Stomach (tissue), 19 donors: ENCODE measurements at places on chromosomes 13 and 19. TPM values are rescaled to one million over a fixed set of nuclear protein-coding genes. Genes with fewer than 3 reads are reported as not detected.
A peak's percentile ranks its signal among the peaks of the same experiment; 100 is the strongest.

Gene GJB6
- total RNA-seq = not detected

Gene RNF225
- total RNA-seq = not detected

Gene DIRAS1
- total RNA-seq = 1.2 TPM

Gene ZNF444
- total RNA-seq = 76.8 TPM

Gene CEACAM4
- 8.3 TPM for total RNA-seq

Gene SYNE4
- 7.6 TPM for total RNA-seq

Gene ZNF439
- total RNA-seq = 16.8 TPM

Gene CLN5
- total RNA-seq = 22.9 TPM

Gene SIGLEC8
- total RNA-seq = not detected

Gene ADM5
- total RNA-seq = not detected

Gene HCN2
- total RNA-seq = not detected

DNA sequence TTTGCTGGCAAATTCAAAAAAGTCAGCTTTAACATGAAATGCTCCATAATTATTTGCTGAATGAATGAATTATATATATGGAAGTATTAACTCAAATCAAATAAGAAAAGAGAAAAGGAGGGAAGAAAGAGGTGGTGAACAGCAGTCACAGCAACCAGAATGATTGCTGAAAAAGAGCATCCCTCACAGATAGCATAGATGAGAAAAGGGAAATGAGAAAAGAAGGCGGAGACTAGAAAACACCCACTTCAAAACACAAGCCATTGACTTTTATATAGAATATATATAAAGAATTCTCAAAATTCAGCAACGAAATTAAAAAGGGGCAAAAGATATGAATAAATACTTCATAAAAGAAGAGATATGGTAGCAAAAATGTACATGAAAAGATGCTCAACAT lies 75.2 kb downstream of the CAB39L start:
- peak overlapping the region; percentile 53 for H3K27ac ChIP-seq
- no peaks in the 10 kb centered on the region for H3K27me3 ChIP-seq
- H3K4me3 ChIP-seq = no peak overlapping the region
- no peaks in the 10 kb centered on the region for H3K36me3 ChIP-seq

DNA sequence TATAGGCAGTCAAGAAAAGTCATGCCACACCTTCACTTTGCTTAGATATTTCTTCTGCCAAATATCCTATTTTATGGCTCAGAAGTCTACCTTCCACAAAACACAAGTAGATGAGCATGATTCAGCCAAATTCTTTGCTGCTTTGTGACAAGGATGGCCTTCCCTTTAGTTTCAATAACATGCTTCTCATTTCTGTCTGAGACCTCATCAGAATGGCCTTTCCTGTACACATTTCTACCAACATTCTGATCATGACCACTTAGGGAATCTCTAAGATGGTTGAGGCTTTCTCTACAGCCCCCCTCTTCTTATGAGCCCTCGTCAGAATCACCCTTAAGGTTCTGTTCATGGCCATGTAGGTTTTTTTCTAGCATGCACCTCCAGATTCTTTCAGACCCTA lies 96.2 kb downstream of the COL4A2 start:
- no peak overlapping the region for H3K4me3 ChIP-seq
- H3K36me3 ChIP-seq = no peaks in the 10 kb centered on the region
- H3K4me1 ChIP-seq = peaks cover 66% of the 10 kb centered on the region
- H3K27ac ChIP-seq = peak overlapping the region; percentile 75
- no peak for DNase-seq
- no peaks in the 10 kb centered on the region for H3K27me3 ChIP-seq

DNA sequence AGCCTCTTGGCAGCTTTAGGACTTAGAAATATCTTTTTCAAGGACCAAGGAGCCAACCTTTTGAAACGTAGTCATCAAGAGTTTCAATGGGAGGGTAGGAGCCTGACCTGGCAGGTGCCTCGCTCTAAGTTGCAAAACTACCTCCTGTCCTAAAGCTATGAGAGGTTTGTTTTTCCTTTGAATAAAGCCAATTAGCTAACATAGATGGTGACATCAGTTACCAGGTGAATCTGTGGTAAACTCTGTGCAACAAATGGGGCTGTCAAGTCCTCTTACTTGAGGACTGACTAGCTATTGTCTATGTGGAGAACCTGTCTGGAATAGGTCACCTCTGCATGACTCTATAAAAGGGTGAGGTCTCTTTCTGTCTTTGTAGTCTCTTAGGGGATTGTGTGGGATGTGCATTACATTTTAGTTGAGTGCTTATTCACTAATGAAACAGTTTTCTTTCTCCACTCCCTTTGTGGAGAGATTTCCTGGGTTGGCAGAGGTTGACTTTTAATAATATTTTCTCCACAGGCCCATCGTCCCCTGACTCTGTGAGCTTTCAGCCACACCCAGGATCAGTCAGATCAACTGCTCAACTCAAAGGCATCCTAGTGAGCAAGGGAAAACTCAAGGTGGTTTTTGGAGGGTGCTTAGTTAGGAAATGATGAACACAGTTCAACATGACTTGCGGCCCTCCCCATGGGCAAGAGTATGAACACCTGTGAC lies 9.9 kb downstream of the ARL11 start:
- H3K4me1 ChIP-seq = peaks cover 5% of the 10 kb centered on the region
- no peak overlapping the region for H3K27ac ChIP-seq
- no peak for DNase-seq
- no peak overlapping the region for H3K4me3 ChIP-seq
- H3K27me3 ChIP-seq = no peaks in the 10 kb centered on the region

DNA sequence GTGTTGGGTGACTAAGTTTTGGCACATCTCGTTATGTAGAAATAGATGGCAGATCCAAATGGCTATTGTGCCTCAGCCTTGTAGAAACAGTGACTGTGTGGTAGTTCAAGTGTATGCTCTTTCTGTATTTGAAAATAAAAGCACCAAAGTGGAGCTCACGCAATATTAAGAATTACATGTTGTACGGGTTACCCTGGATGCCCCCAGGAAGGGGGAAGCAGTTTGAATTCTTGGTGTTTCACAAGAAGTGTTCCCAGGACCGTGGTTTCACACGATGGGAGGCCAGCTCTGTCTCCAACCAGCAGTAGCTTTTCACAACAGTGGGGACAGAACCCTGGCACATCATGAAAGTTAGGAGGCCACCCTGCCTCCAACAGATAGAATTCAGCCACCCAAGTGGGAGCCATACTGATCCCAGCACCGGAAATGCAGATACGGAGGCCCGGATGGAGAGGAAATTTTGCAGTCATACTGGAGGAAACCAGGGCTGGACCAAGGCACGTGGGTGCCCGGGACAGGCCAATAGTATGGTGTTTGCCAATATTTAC lies 8.9 kb downstream of the FLT1 start:
- H3K36me3 ChIP-seq = no peaks in the 10 kb centered on the region
- H3K27me3 ChIP-seq = peaks cover 85% of the 10 kb centered on the region
- no peak overlapping the region for H3K27ac ChIP-seq
- H3K4me1 ChIP-seq = no peaks in the 10 kb centered on the region
- no peak for DNase-seq
- H3K4me3 ChIP-seq = no peak overlapping the region

DNA sequence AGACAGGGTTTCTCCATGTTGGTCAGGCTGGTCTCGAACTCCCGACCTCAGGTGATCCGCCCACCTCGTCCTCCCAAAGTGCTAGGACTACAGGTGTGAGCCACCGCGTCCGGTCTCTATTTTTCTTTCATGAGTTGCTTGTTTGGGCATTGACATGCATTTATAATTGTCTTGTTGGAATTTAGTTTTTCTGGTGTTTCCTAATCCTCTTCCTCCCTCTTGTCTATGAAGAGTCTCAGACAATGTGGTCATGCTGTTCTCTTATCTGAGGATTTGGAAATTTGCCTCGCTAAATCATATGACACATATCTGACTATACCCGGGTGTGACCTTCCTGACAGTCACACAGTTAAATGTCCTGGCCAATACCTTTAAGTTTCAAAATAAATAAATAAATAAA lies 7.4 kb upstream of the CEACAM18 start:
- DNase-seq = no peak
- no peaks in the 10 kb centered on the region for H3K4me1 ChIP-seq
- peaks cover 44% of the 10 kb centered on the region for H3K27me3 ChIP-seq
- H3K4me3 ChIP-seq = no peak overlapping the region
- H3K27ac ChIP-seq = no peak overlapping the region

GRCh38 chr13:34290661-34291060 lies 472.7 kb downstream of the RFC3 start:
- DNase-seq = no peak
- H3K4me1 ChIP-seq = peaks cover 5% of the 10 kb centered on the region
- no peaks in the 10 kb centered on the region for H3K27me3 ChIP-seq
- H3K27ac ChIP-seq = no peak overlapping the region
- H3K36me3 ChIP-seq = no peaks in the 10 kb centered on the region

DNA sequence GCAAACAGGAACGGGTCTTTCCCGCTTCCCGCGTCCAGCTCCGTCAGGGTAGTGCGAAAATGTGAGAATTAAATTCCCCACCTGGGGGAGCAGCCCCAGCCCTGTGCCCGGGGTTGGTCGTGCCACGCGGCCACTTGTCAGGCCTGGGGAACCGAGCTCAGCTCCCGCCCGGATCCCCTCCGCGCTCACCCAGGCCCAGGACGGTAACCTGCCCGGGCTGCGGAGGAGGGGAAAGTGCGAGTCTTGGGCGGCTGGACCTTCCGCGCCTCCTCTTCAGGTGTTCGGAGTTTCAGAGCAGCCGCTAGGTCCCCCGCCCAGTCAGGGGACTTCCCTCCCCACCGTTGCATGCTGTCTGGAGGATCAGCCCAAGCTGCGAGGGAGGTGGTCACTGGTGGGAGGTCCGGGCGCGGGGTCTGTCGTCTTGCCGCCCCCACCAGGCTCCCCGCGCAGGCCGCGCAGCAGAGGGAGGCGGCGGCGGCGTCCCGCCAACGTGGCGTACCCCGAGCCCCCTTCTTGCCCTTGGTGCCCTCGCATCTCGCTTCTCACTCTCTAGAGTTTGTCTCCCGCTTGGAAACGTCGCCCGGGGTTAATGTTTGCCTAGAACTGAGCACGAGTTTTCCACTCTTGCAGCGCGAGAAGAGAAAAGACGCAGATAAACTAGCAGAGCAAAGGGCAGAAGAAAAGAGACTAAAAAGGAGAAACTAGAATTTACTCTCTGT lies 8.1 kb downstream of the URAD start:
- no peak overlapping the region for H3K27ac ChIP-seq
- no peak for DNase-seq
- no peaks in the 10 kb centered on the region for H3K36me3 ChIP-seq
- no peak overlapping the region for H3K4me3 ChIP-seq
- H3K27me3 ChIP-seq = peaks cover 99% of the 10 kb centered on the region

GRCh38 chr13:23159760-23160637 lies 20.8 kb upstream of the SGCG start:
- peaks cover 7% of the 10 kb centered on the region for H3K27me3 ChIP-seq
- no peak for DNase-seq
- peak overlapping the region; percentile 41 for H3K4me3 ChIP-seq

- no peaks in the 10 kb centered on the region for H3K36me3 ChIP-seq
- H3K4me3 ChIP-seq = no peak overlapping the region
- H3K4me1 ChIP-seq = no peaks in the 10 kb centered on the region
- H3K27me3 ChIP-seq = no peaks in the 10 kb centered on the region
- DNase-seq = no peak
- H3K27ac ChIP-seq = no peak overlapping the region
Observed at GRCh38 chr13:72316716-72317115, 410.7 kb downstream of the MZT1 start.

GRCh38 chr13:32159137-32159869 lies 127.7 kb downstream of the FRY start:
- H3K4me1 ChIP-seq = peaks cover 14% of the 10 kb centered on the region
- H3K27ac ChIP-seq = no peak overlapping the region
- no peaks in the 10 kb centered on the region for H3K27me3 ChIP-seq
- DNase-seq = no peak
- peaks cover 27% of the 10 kb centered on the region for H3K36me3 ChIP-seq

DNA sequence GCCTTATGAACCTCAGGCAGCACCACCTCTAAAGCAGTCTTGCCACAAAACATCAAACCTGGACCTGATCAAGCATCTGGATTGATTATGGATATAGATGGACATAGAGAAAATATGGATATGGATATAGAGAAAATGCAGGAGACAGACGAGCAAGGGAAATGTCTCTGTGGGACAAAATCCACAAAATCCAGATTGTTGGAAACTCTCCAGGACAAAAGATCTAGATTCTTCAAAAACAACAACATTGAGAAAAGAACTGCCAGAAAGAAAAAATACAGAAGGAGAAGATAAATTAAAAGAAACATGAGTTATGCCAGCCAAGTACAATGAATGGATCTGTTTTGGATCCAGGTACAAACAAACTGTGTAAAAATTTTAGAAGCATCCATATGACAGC lies 1176.5 kb downstream of the UQCRFS1 start:
- DNase-seq = no peak
- no peak overlapping the region for H3K4me3 ChIP-seq
- no peaks in the 10 kb centered on the region for H3K36me3 ChIP-seq

GRCh38 chr19:32458500-32459123 lies 53.0 kb downstream of the DPY19L3 start:
- no peak for DNase-seq
- no peaks in the 10 kb centered on the region for H3K27me3 ChIP-seq
- H3K36me3 ChIP-seq = peaks cover 5% of the 10 kb centered on the region
- H3K27ac ChIP-seq = no peak overlapping the region
- no peaks in the 10 kb centered on the region for H3K4me1 ChIP-seq
- no peak overlapping the region for H3K4me3 ChIP-seq

GRCh38 chr19:35433448-35433847 lies 14.6 kb upstream of the FFAR2 start:
- peaks cover 34% of the 10 kb centered on the region for H3K4me1 ChIP-seq
- peak overlapping the region; percentile 14 for H3K4me3 ChIP-seq
- peak overlapping the region; percentile 60 for H3K27ac ChIP-seq
- no peaks in the 10 kb centered on the region for H3K27me3 ChIP-seq

DNA sequence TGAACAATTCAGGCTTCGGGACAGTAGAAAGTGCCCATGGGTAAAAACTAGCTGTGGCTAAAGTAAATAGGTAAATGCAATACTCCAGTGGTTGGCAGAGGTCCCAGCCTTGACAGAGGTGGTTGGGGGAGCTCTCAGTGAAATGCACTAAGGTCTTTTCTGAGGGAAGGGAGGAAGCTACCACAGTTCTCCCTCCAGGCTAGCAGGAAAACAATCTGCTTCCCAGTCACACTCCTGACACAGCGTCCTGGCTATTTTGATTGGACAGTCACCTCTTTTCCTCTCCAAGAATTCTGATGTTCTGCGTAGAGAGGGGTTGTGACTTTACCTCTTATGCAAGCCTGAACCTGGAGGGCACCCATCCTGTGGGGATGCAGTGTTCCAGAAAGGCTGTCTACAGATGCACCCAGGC lies 128.7 kb downstream of the CYSLTR2 start:
- no peaks in the 10 kb centered on the region for H3K36me3 ChIP-seq
- no peak overlapping the region for H3K27ac ChIP-seq
- DNase-seq = no peak
- H3K4me3 ChIP-seq = no peak overlapping the region
- H3K27me3 ChIP-seq = no peaks in the 10 kb centered on the region

DNA sequence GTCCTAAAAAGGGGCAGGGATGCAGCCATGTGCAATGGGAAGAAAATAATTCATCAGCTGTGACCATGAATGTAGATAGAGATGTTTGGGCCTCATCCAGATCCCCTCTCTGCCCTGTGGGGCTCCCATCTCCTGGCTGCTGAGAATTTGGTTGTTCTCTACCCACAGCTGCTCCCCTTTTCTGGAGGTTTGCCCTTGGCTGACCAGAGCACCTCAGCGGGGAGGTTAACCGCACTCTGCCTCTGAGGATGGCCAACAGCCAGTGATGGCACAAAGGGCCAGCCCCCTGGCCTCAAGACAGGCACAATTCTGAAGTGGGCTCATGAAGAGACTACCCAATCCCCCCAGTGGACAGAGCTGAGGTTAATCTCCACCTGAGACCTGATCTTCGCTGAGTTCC lies 61.5 kb upstream of the SERP2 start:
- DNase-seq = no peak
- no peaks in the 10 kb centered on the region for H3K36me3 ChIP-seq
- peaks cover 66% of the 10 kb centered on the region for H3K4me1 ChIP-seq
